ENCODE measurements at places on chromosomes 6 and 20. TPM values are rescaled to one million over a fixed set of nuclear protein-coding genes. Genes with fewer than 3 reads are reported as not detected.

The LPIN3 gene
- total RNA-seq: 3.7 TPM

The ZNF165 gene
- 0.49 TPM for total RNA-seq

The PPIL6 gene
- total RNA-seq: not detected

The PTGIS gene
- total RNA-seq: 0.30 TPM

The CTCFL gene
- total RNA-seq: not detected

The SLC13A3 gene
- total RNA-seq: not detected

The CST4 gene
- 0.25 TPM for total RNA-seq

The ADISSP gene
- total RNA-seq: 56.4 TPM

The TRIM39 gene
- 5.7 TPM for total RNA-seq

The BPIFB4 gene
- total RNA-seq: not detected
